ENCODE measurements at places on chromosomes 7 and 10. TPM values are rescaled to one million over a fixed set of nuclear protein-coding genes. Genes with fewer than 3 reads are reported as not detected.

GRCh38 chr10:123551259-123551658, 114.9 kb upstream of the GPR26 start:
- no peak for DNase-seq

ITGA8 gene
- 2.9 TPM for total RNA-seq

DNA sequence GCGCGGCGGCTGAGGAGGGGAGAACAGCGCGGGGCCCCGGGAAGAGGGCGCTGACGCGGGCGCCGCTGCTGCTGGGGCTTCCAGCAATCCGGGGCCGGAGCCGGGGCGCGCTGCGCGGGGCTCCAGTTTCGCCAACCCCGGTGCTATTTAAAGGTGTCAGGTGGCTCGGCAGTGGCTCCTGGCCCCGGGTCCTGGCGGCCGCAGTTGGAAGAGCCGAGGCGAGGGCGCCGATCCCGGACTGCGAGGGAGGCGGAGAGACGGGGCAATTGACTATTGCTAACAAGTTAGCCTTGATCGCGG, 347 bp downstream of the LBX1 start:
- no peak for DNase-seq

LIPM gene
- total RNA-seq = not detected

DNA sequence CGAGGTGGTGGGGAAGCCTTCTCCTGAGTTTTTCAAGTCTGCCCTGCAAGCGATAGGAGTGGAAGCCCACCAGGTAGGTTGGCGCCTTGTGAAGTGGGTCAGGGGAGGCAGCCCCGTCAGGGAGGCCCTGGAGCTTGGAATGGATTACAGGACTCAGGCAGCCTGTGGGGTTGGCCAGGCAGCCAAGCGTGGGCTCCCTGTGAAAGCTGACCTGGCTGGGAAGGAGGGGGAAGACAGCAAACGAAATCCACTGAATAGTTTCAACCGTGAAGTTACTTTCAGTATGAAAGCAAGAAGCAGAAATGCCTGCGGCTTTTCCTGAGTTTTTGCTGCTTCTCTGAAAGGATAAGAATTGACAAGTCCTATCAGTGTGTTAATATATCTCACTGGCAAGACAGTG, 36.4 kb downstream of the LHPP start:
- DNase-seq = no peak

GRCh38 chr10:43839973-43840372, 191.3 kb upstream of the ZNF32 start:
- no peak for DNase-seq

DNA sequence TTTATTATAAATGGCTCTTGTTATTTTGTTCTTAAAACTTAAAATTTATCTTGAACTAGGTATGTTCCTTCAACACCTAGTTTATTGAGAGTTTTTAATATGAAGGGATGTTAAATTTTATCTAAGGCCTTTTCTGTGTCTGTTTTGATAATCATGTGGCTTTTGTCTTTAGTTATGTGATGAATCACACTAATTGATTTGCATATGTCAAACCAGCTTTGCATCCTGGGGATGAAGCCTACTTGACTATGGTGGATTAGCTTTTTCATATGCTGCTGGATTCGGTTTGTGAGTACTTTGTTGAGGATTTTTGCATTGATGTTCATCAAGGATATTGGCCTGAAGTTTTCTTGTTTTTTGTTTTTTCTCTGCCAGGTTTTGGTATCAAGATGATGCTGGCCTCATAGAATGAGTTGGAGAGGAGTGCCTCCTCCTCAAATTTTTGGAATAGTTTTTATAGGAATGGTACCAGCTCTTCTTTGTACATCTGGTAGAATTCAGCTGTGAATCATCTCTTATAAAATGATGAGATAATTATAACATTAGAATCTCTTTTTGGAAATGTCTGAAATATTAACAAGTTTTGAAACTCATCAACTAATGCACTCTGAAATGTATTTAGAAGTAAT, 78.7 kb upstream of the AGR3 start:
- no peak for DNase-seq

DNA sequence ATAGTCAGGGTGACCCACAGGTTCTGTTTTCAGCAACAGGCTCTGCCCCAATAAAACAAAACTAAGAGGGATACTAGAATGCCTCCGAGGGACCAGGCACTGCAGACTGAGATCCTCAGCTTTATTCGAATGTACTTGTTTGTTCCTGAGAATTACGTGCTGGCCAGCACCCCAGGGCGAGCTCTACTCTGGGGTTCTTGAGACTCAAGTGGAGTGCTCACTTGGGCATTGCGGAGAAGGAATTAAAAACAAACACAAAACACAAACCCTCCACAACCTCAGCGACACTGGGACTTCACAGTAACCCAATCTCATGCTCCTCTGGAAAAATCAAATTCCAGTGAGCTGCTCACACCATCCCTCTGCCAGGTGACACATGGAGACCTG, 250.7 kb downstream of the TNS3 start:
- DNase-seq = peak; percentile 11

Measured in breast epithelium (tissue), 4 donors.